ENCODE measurements at places on chromosomes 13 and 19.
A peak's percentile ranks its signal among the peaks of the same experiment; 100 is the strongest.

GRCh38 chr13:105403086-105403485 is 1132.4 kb downstream of the EFNB2 start:
- no peak for DNase-seq

DNA sequence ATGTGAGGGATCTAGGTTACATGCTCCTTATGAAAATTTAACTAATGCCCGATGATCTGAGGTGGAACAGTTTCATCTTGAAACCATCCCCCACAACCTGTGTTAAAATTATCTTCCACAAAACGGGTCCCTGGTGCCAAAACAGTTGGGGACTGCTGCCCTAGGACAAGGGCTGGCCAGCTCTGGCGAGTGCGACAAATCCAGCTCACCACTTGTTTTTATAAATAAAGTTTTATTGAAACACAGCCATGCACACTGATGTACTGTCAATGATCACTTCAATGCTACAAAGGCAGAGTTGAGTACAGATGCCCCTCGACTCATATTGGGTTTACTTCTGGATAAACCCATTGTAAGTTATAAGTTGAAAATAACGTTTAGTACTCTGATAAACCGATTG is 235.3 kb downstream of the ATP8A2 start:
- DNase-seq: no peak

- no peak for DNase-seq
Observed at GRCh38 chr13:101262306-101262705, 154.0 kb downstream of the NALCN start.

- no peak for DNase-seq
Observed at GRCh38 chr13:93249364-93250306, 23.0 kb downstream of the GPC6 start.

DNA sequence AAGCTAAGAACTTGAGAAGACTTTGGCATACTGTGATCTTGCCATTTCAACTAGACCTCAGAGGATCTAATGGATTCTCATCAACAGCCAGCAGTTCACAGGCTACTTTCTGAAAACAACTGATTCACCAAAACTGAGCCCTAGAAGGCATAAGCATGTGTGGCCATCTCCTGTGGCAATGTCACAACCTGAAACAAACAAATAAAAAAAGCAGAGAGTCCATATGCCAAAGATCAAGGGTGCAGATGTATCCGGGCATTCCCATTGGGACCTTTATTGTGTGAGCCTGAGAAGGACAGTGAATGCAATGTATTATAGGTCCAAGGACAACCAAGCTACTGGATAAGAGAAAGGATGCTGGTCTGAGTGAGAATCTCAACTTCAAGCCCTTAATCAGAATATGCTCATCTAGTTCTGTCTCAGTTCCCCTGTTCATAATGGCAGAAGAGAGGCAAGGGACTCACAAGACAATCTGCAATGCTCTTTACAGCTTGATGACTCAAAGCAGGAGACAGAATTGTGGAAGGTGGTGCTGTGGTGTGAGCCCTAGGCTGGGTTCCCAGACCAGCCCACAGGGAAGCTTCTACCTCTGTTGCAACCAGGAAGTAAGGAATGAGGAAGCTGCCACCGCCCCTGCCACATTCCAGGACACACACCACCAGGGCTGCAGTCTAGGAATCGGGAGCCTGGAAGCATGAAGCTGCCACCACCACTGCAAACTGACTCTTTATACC is 133.7 kb downstream of the RAP2A start:
- no peak for DNase-seq

- peak; percentile 13 for DNase-seq
Observed at GRCh38 chr13:31090961-31091624, 70.6 kb downstream of the HSPH1 start.

GRCh38 chr13:20431080-20431479 is 94.6 kb downstream of the CRYL1 start:
- no peak for DNase-seq

DNA sequence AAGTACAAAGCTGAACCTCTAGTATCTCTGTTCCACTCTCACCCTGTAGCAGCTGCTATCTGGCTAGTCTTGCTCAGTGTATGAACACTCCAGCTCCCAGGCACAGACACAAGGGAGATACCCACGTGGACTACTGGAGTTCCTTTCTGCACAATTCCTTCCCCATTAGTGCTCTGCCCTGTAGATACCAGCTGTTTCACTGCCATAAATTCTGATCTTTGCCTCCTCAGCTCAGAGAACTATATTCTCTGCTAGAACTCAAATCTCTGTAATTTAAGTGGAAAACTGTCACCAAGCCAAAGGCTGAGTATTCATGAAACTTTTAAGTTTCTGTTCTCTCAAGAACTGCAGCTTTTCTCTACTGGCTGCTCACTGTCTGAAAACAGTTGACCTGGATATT is 273.7 kb downstream of the DIAPH3 start:
- no peak for DNase-seq

- no peak for DNase-seq
Observed at GRCh38 chr13:93422980-93423543, 196.5 kb downstream of the GPC6 start.

GRCh38 chr13:90276216-90276615 is 1071.3 kb upstream of the MIR17HG start:
- DNase-seq: no peak

- DNase-seq: no peak
Observed at GRCh38 chr13:112198396-112199010, 131.6 kb downstream of the SOX1 start.

DNA sequence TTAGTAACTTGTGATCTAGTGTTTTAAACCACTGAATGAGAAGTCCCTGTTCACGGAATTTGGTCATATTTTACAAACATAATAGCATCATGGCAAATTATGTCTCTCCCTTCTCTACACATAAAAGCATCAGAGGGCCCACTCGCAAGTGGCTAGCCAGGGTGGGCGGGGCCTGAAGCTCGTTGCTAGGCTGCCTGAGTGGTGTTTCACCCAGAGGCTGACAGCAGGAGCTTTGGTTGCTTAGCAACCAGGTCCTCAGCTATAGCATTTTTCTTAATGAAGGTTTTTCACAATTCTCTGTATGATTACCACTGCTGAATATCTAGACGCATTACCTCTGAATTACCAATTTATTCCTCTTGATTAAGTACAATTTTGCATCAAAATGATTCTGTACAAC is 126.5 kb downstream of the NALCN start:
- DNase-seq: no peak

GRCh38 chr19:2270423-2271233 is 11.3 kb downstream of the PEAK3 start:
- DNase-seq: peak; percentile 79

GRCh38 chr19:7883105-7883504 is 5.2 kb upstream of the LRRC8E start:
- no peak for DNase-seq

- no peak for DNase-seq
Observed at GRCh38 chr13:113962975-113963374, 10.9 kb downstream of the C13orf46 start.

DNA sequence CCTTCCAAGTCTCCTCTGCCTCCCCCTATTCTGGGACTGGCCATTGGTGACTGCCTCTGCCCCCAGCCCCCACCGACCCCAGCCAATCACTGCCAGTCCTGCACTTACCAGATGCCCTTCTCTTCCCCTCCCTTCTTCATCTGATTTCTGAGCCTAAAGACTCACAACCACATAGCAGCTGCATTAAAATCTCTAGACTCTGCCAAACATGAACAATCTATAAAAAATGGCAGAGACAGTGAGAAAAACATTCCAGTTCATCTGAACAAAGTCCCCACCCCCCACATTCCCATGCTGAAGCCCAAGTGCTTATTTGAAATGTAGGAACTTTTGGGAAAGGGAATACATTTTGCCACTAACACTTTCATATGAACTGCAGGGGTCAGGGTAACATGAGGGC is 60.8 kb downstream of the KCTD12 start:
- no peak for DNase-seq

- peak; percentile 71 for DNase-seq
Observed at GRCh38 chr13:99980201-99980823, 1.3 kb upstream of the ZIC2 start.

- DNase-seq: no peak
Observed at GRCh38 chr19:42477933-42478332, 35.2 kb upstream of the CXCL17 start.

DNA sequence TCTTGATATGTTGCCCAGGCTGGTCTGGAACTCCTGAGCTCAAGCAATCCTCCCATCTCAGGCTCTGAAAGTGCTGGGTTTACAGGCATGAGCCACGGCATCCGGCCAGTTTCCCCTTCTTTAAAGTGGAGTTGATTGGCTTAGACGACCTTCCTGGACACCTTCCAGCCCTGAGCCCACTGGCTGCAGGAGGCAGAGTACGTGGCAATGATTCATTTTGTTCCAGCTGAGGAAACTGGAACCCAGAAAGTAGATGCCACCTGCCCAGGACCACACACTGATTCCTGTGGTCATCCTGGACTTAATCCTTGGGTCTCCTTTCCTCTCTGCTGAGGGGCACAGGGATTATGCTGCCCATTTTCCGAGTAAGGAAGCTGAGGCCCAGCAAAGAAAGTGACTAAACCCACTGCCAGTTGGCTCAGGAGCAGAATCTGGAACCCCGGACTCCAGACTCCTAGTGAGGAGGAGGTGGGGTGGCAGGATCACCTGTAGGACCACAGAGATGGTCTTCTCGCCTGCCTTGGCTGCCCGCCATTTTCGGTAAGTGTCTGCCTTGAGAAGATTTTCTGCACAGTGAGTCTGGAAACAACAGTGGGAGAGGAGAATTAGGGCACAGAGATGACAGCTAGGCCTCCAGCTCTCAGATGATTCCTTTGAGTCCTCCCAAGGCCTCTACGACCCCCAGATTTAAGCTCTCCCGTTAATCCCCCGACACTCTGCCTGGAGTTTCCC is 737 bp downstream of the XRCC1 start:
- DNase-seq: no peak

DNA sequence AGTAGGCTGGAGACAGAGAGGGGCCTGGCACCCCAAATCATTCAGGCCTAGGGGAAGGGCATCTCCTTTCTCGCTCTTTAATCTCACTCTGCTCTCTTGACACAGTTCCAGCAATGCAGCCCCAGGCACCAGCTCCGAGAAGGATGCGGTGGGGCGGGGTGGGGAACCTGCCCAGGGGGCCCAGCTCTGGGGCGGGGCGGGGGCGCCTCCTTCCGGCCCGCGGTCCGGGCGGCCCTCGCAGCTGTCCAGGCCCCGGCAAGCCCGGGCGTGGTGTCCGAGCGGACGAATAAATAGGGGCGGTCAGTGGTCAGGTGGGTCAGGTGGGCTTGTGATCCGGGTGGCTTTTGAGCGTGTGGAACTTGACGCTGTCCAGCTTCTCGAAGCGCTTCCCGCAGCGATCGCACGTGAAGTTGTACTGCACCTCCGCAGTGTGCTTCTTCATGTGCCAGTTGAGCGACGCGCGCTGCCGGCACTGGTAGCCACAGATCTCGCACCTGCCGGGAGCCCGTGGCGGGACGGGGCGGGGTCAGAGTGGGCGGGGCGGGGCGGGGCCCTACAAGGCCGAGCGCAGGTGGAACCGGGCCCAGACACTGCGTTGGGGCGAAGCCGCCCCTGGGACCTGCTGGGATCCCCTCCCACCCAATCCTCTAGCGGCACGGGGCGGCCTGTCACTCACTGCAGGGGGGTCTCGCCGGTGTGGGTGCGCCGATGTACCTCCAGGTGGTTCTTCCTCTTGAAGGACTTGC is 2.7 kb upstream of the ELAVL3 start:
- no peak for DNase-seq

GRCh38 chr13:31361673-31362072 is 161.9 kb downstream of the B3GLCT start:
- no peak for DNase-seq

DNA sequence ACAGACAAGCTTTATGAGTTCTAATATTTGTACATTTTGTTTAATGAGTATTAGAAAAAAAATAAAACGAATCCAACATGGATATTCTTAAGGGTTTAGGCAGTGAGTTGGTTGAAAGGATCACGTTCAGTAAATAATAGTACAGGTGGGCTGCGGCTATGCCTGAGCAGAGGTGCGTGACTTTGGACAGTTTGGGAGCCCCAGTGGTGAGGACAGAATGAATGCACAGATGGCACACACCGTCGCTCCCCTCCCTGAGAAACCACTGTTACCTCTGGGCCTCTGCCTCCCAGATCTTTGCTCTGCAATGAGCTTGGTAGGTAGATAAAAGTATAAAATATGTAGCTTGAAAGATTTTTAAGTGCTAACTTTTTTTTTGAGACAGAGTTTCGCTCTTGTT is 153.3 kb downstream of the SIPA1L3 start:
- DNase-seq: peak; percentile 23

DNA sequence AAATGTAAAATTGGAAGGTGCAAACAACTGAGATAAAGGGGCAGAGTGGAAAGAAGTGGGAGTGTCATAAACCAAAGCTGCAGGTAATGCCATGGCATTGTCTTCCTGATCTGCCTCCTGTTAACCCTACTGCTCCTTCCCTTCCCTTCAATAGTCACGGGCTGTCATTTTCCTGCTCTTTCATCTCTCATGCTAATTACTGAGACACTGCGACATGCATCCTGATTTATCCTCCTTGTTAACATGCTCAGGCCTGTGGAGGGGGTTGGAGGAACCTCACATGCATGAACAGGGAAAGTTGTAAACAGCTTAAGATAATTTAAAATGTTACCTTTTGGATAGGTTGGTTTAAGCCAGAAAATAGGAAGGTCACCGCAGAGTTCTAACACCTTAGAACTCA is 27.2 kb downstream of the CNMD start:
- no peak for DNase-seq

GRCh38 chr13:113178070-113178895 is 19.8 kb downstream of the PROZ start:
- no peak for DNase-seq

GRCh38 chr13:97174638-97175037 is 47.5 kb upstream of the MBNL2 start:
- no peak for DNase-seq

DNA sequence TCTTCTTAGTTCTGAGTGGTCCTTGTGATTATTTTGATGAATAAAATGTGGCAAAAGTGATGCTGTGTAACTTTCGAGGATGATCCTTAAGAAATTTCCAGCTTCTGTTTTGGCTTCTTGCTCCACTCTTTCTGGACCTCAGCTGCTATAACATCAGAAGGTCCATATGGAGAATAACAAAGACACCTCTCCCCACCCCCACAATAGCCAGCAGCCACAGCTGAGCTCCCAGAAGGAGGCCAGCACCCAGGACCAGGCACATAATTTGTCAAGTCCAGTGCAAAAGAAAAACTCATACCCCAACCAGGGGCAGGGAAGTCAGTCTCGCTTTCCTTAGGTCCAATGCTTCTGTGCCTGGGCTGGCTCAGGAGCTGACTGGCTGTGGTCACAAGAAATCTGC is 357.6 kb downstream of the RFC3 start:
- DNase-seq: no peak

DNA sequence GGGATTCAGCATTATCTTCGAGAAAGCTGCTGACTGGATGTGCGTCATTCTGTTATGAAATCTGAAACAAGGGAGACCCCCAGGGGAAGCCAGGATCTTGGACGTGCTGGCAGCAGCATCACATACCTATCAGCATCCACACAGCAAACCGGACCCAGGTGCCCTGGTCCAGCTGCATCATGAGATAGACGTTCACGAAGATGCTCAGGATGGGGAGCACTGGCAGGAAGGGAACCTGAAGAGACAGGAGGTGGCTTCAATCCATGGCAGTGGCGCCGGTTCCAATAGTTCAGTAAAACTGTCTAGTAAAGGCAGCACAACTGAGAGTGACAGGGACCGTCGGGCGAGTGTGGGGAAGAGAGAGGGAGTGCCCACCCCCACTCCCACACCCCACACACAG is 79.5 kb downstream of the SLC7A1 start:
- no peak for DNase-seq

Measured in CD4-positive, alpha-beta T cell treated with Interleukin-17A for 4 hours (primary cell).